ENCODE measurements at places on chromosomes 3 and 15.
A peak's percentile ranks its signal among the peaks of the same experiment; 100 is the strongest.

GRCh38 chr3:396293-396692 is 199.7 kb downstream of the CHL1 start:
- H3K27me3 ChIP-seq = no peaks in the 10 kb centered on the region
- no peak overlapping the region for H3K27ac ChIP-seq
- H3K4me1 ChIP-seq = no peaks in the 10 kb centered on the region
- no peak overlapping the region for H3K4me3 ChIP-seq
- no peak for DNase-seq

- no peak overlapping the region for H3K27ac ChIP-seq
- DNase-seq = no peak
- peak overlapping the region; percentile 91 for H3K4me3 ChIP-seq
- H3K36me3 ChIP-seq = no peaks in the 10 kb centered on the region
Observed at GRCh38 chr3:58009749-58010535, 1.7 kb downstream of the FLNB start.

GRCh38 chr3:30457081-30457480 is 149.3 kb upstream of the TGFBR2 start:
- DNase-seq = no peak
- H3K4me3 ChIP-seq = no peak overlapping the region
- no peaks in the 10 kb centered on the region for H3K27me3 ChIP-seq
- H3K27ac ChIP-seq = no peak overlapping the region
- H3K36me3 ChIP-seq = no peaks in the 10 kb centered on the region
- H3K4me1 ChIP-seq = no peaks in the 10 kb centered on the region

- H3K4me3 ChIP-seq = no peak overlapping the region
- no peaks in the 10 kb centered on the region for H3K36me3 ChIP-seq
Observed at GRCh38 chr15:40345867-40346578, 4.8 kb upstream of the PHGR1 start.

- no peak overlapping the region for H3K27ac ChIP-seq
- no peaks in the 10 kb centered on the region for H3K36me3 ChIP-seq
- H3K27me3 ChIP-seq = no peaks in the 10 kb centered on the region
- no peak overlapping the region for H3K4me3 ChIP-seq
- DNase-seq = no peak
Observed at GRCh38 chr3:49399461-49399860, 12.3 kb downstream of the RHOA start.

Measured in H1 (cell line).